Type B pancreatic cell (in vitro differentiated cells): ENCODE measurements at places on chromosomes 13 and 19. TPM values are rescaled to one million over a fixed set of nuclear protein-coding genes. Genes with fewer than 3 reads are reported as not detected.

IGFL2 gene
- 104 and 441 TPM in 2 replicates for total RNA-seq

GIPR gene
- total RNA-seq = 8.0 and 9.1 TPM in 2 replicates

ICAM5 gene
- 2.3 and 3.8 TPM in 2 replicates for total RNA-seq

ZNF606 gene
- total RNA-seq = 28.1 and 39.1 TPM in 2 replicates

- peak overlapping the region; percentile 95 for H3K27ac ChIP-seq
- DNase-seq = no peak
- peaks cover 3% of the 10 kb centered on the region for H3K27me3 ChIP-seq
- H3K36me3 ChIP-seq = peaks cover 30% of the 10 kb centered on the region
- H3K4me3 ChIP-seq = peak overlapping the region; percentile 96
- peaks cover 39% of the 10 kb centered on the region for H3K4me1 ChIP-seq
Observed at GRCh38 chr19:3982701-3983541, 2.3 kb downstream of the EEF2 start.

DNA sequence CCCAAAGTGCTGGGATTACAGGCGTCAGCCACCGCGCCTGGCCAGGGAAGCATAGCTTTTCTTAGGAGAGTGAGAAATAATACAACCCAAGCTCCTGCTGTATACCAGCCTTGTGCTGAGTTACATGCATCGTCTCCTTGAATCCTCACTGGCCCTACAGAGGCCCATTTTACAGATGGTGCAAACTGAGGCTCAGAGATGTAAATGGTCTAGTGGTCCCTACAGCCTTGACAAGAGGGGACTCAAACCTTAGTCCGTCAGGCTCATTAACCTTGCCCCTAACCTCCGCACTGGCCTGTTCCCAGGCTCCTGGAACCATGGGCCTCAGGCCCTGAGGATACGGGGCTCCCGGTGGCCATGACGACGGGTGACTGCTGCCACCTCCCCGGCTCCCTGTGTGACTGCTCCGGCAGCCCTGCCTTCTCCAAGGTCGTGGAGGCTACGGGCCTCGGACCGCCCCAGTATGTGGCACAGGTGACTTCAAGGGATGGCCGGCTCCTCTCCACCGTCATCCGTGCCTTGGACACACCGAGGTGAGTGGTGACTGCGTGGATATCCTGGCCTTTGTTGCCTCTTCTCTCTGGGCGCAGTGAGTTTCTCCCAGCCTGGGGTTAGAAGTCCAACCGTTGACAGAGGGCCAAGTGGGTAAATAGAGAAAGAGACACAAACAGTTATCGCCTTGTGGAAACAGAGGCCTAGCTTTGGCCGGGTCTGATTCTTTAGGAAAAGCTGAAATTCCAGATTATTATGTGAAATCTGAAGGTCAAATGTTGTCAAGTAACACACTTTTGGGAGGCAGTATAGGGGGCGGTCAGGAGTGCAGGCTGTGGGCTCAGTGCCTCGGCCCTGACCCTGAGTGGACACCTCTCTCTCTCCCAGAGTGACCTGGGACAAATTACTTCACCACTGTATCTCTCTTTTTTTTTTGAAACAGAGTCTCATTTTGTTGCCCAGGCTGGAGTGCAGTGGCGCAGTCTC lies 8.7 kb downstream of the MARCHF2 start:
- no peaks in the 10 kb centered on the region for H3K36me3 ChIP-seq
- no peak for DNase-seq
- H3K4me3 ChIP-seq = no peak overlapping the region
- peaks cover 16% of the 10 kb centered on the region for H3K4me1 ChIP-seq
- H3K27ac ChIP-seq = no peak overlapping the region
- no peaks in the 10 kb centered on the region for H3K27me3 ChIP-seq

DNA sequence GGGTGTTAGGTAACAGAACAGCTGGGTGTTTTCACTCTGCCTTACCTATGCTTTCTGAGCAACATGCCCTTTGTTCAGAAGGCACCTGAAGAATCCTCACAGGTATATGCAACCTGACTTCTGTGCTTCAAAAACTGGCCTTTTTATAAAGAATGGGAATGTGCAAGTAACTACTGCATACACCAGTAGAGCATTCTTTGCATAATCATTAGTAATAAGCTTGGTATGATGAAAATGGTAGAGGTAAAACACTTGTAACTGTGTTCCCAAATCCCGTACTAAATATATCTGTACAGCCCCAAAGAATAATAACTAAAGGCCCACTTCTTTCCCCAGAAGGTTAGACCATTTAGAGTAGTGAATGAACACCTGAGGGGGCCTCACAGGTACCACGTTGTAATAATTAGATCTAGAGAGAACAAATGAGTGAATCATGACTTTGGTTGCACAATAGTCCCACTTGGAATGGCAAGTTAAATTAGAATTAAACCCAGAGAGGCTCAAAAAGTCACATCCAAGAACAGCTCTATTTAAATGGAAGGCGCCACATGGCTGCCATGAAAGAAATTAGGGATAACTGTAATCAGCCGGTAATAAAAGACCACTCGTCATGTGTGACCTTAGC lies 413.9 kb downstream of the KLF12 start:
- H3K4me3 ChIP-seq = no peak overlapping the region
- peak overlapping the region; percentile 34 for H3K27ac ChIP-seq
- H3K4me1 ChIP-seq = peaks cover 10% of the 10 kb centered on the region
- DNase-seq = no peak

GRCh38 chr19:46068345-46069258 lies 27.8 kb upstream of the IGFL4 start:
- H3K36me3 ChIP-seq = peaks cover 7% of the 10 kb centered on the region
- H3K27ac ChIP-seq = no peak overlapping the region

DNA sequence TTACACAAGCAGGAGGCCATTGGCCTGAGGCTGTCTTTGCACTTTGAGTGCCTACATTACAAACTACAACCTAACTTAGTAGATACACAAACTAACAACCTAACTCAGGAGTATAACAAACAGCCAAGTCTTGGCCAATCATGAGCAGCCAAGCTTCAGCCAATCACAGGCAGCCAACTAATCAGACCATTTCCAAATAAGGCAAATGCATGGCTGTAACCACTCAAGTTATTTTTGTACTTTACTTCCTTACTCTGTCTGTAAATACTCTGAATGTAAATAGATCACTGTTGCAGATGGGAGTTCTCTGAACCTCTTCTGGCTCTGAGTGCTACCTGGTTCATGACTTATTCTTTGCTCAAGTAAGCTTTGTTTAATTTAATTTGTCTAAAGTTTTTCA lies 748.1 kb upstream of the SGCG start:
- H3K27me3 ChIP-seq = no peaks in the 10 kb centered on the region
- no peak overlapping the region for H3K27ac ChIP-seq
- no peak for DNase-seq
- no peaks in the 10 kb centered on the region for H3K36me3 ChIP-seq
- no peak overlapping the region for H3K4me3 ChIP-seq
- no peaks in the 10 kb centered on the region for H3K4me1 ChIP-seq

DNA sequence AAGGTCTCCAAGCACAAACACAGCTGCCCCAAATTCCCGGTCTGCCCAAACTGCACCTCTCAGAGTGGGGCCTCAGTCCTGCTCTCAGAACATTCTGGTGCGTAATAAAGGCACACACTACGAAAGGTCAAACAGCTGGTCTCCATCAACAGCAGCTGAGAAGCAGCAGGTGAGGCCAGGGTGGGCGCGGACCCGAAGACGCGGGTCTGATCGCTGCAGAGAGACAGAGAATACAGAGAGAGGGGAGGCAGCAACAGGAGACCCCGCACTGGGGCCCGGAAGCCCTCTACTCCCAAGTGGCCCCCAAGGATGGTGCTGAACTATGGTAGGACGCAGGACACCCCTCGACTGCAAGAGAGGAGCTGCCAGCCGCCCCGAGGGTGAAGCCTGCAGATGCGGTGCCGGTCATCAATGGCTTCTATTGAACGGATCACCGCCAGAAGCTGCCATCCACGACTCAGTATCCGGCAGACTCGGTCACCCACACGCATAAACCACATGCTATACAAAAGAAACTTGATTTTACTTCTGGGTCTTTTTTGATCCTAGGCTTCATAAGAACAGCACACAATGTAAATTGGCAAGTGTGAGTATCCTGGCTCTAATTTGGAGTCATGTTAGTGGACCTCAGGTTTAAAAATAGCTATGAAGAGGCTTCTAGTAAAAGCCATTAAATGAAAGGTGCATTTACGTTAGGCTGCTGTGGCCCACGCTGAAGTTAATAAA lies 33.4 kb downstream of the STK24 start:
- H3K4me1 ChIP-seq = peaks cover 69% of the 10 kb centered on the region
- no peak overlapping the region for H3K4me3 ChIP-seq
- no peaks in the 10 kb centered on the region for H3K27me3 ChIP-seq
- peak overlapping the region; percentile 8 for H3K27ac ChIP-seq
- no peak for DNase-seq
- H3K36me3 ChIP-seq = peaks cover 21% of the 10 kb centered on the region

DNA sequence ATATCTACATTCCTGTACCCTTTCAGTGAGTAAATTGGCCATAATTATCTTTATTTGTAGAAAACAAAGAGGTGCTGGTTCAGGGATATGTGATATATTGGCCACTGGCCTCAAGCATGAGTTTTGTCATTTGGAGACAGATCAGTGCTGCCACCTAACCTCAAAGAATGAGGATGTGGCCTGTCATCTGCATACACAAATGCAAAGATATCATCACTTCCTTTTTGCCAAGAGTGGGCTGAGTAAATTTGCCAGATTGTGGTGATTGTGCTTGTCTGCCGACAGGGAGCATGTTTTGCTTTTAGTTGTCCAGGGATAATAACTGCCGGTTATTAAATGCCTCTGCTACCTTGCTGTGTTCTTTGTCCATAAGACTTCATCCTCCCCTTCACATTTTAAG lies 44.2 kb downstream of the WASF3 start:
- H3K4me1 ChIP-seq = peaks cover 50% of the 10 kb centered on the region
- no peaks in the 10 kb centered on the region for H3K36me3 ChIP-seq
- no peak overlapping the region for H3K27ac ChIP-seq
- DNase-seq = no peak
- H3K27me3 ChIP-seq = no peaks in the 10 kb centered on the region
